ENCODE measurements at places on chromosomes 16 and 17. TPM values are rescaled to one million over a fixed set of nuclear protein-coding genes. Genes with fewer than 3 reads are reported as not detected.

Gene CLEC18B
- 1.2 TPM for polyA plus RNA-seq

Gene PKMYT1
- polyA plus RNA-seq: 36.8 TPM

Gene KRT12
- polyA plus RNA-seq: not detected

Gene SPATA22
- not detected for polyA plus RNA-seq

Gene SDR42E2
- polyA plus RNA-seq: not detected

Gene CACNA1H
- 16.5 TPM for polyA plus RNA-seq

Gene FOXN1
- polyA plus RNA-seq: not detected

GRCh38 chr16:68246121-68246520 is 948 bp downstream of the PLA2G15 start:
- no peaks in the 10 kb centered on the region for H3K36me3 ChIP-seq
- H3K27ac ChIP-seq: no peak overlapping the region
- H3K27me3 ChIP-seq: no peaks in the 10 kb centered on the region
- H3K4me1 ChIP-seq: peaks cover under 1% of the 10 kb centered on the region
- H3K4me3 ChIP-seq: no peak overlapping the region

DNA sequence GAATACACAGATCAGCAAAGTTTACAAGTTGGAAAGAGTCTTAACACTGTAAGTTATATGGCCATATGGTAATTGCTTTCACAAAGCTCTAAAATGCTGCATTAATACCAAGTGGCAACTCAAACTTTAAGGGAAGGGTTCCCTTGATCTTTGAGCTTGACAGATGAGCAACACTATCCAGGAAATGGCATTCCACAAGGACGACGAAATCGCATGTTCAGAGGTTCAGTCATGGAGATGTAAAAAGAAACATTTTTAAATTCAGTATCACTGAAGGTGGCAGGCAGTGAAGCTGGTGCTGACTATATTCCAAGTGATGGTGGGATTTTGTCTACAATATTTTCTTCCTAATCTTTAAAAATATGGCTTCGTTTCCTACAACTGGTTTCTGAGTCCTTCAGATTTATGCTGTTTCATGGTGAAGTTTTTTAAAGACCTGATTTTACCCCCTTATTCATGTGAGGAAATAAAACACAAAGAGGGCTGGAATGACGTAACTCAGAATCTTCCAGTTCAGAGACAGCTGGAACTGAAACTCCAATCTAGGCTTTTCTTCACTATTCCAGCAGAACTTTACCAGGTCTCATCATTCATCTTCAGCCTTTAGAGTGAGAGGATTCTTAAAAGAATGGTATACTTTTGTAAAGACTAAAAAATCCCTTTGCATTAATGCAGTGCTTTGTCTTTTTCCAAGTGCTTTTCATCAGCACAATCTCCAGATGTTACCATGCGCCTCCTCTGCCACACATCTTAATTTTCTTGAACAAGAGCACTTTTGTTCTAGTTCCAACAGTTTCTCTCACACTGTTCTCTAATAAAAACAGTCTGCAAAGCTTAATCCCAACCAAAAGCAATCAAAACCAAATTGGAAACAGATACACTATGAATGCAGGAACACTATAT is 20.2 kb downstream of the CHCT1 start:
- peak overlapping the region; percentile 21 for H3K27ac ChIP-seq
- H3K36me3 ChIP-seq: peaks cover 15% of the 10 kb centered on the region
- no peak overlapping the region for H3K4me3 ChIP-seq
- peak; percentile 42 for DNase-seq
- H3K27me3 ChIP-seq: no peaks in the 10 kb centered on the region
- H3K4me1 ChIP-seq: no peaks in the 10 kb centered on the region

GRCh38 chr17:27519550-27519949 is 63.3 kb downstream of the KSR1 start:
- DNase-seq: no peak
- no peaks in the 10 kb centered on the region for H3K27me3 ChIP-seq
- no peak overlapping the region for H3K4me3 ChIP-seq
- H3K27ac ChIP-seq: no peak overlapping the region
- no peaks in the 10 kb centered on the region for H3K36me3 ChIP-seq

DNA sequence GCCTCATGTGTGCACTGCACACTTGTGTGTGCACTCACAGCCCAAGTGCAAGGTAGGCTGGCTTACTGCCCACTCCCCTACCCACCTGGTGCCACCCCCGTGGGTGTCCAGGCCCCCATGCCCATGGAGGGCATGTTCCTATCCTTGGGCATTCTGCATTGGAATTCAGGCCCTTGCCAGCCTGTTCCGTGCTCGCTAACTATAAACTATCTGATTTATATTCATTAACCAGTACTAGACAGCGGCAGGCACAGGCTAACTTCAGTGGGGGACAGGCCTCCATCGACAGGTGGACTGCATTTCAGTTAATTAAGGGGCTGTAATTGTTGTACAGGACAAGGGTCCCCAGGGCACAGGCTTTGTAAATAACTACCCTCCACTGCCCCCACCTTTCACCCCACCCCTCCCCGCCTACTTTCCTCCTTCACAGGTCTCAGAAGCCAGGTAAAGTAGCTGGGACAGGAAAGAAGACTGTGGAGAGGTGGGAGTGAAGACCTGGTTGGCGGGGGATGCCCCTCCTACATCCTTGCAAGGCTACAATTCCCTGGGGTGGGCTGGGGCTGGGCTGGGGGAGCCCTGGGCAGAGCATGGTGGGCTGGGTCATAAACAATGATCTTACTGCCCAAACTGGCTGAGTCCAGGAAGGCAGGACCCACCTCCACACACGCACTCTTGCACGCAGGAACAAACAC is 119.0 kb upstream of the LHX1 start:
- no peaks in the 10 kb centered on the region for H3K36me3 ChIP-seq
- DNase-seq: no peak

- no peak overlapping the region for H3K4me3 ChIP-seq
- H3K27ac ChIP-seq: no peak overlapping the region
- no peaks in the 10 kb centered on the region for H3K4me1 ChIP-seq
- no peak for DNase-seq
- no peaks in the 10 kb centered on the region for H3K36me3 ChIP-seq
Measured at GRCh38 chr16:76490036-76490639, 212.9 kb downstream of the CNTNAP4 start.

DNA sequence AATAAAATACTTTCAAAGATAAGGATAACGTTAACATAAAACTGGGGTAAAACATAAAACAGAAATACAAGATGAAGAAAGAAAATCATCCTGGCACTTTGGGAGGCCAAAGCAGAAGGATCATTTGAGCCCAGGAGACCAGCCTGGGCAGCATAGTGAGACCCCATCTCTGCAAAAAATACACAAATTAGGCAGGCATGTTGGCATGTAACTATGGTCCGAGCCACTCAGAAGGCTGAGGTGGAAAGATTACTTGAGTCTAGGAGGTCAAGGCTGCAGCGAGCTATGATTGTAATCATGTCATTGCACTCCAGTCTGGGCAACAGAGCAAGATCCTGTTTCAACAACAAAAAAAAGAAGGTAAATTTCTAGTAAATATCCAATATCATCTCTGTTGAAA is 19.6 kb downstream of the TAT start:
- H3K27ac ChIP-seq: no peak overlapping the region
- H3K4me1 ChIP-seq: no peaks in the 10 kb centered on the region
- no peak for DNase-seq
- no peaks in the 10 kb centered on the region for H3K36me3 ChIP-seq

DNA sequence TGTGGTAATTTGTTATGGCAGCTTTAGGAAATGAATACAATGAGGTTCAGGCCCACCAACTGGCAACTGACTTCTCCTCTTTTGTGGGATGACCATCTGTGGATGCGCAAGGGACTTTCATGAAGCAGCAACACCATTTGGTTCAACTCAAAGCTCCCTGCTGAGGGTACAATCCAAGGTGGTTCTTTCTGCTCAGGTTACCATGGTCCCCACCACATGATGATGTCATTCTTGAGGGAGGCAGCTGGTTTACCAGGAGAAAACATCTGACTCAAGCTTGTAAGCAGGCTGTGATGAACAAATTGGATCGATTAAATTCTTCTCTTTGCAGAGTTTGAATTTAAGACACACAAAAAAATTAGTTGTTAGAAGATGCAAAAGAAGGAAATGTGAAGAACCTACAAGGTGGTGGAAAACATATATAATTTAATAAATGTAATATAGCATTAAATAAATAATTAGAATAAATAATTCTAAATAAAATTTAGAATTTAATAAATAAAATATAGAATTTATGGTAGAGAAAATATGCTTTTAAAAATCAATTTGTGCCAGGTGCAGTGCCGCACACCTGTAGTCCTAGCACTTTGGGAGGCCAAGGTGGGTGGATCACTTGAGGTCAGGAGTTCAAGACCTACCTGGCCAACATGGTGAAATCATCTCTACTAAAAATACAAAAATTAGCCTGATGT is 67.6 kb upstream of the ANKFN1 start:
- H3K27ac ChIP-seq: no peak overlapping the region
- no peak overlapping the region for H3K4me3 ChIP-seq
- peaks cover 6% of the 10 kb centered on the region for H3K4me1 ChIP-seq
- no peaks in the 10 kb centered on the region for H3K27me3 ChIP-seq
- H3K36me3 ChIP-seq: no peaks in the 10 kb centered on the region
- DNase-seq: no peak

DNA sequence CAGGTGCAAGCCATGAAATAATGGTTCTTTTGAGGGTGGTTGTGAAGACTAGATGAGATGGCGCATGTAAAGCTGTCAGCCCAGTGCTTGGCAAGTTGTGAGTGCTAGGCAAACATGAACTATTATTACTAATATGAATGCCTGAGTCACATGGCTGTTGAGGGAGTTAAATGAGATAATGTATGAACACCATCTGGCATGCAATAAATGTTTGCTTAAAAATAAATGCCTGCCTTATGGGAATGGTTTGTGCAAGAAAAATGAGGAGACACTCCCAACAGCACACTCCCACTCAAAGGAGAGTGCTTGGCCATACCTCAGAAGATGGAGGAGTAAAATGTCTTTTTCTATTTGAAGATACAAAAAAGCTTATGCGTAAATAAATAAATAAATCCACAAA is 3.6 kb downstream of the MAPK3 start:
- no peak overlapping the region for H3K27ac ChIP-seq
- H3K36me3 ChIP-seq: peaks cover 29% of the 10 kb centered on the region
- H3K4me3 ChIP-seq: no peak overlapping the region
- DNase-seq: no peak

- no peak overlapping the region for H3K4me3 ChIP-seq
- H3K36me3 ChIP-seq: no peaks in the 10 kb centered on the region
- peak; percentile 90 for DNase-seq
Measured at GRCh38 chr17:40499551-40500189, 1.8 kb downstream of the TNS4 start.

DNA sequence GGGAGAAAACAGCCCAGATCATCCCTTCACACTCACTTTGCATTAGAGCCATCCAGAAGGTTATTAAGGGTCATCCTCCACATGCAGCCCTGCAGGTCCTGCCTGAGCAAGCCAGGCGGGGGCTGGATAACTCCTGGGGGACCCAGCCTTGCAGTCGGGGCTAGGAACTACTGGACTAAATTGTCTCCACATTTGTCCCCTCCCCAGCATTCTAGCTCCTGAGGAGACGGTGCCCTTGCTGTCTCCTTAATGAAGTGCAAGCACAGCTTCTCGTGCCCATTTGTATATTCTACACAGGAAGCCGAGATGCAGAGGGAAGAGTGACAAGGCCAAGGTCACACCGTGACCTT is 185.2 kb downstream of the C16orf95 start:
- H3K27ac ChIP-seq: no peak overlapping the region
- no peaks in the 10 kb centered on the region for H3K36me3 ChIP-seq
- no peaks in the 10 kb centered on the region for H3K4me1 ChIP-seq
- DNase-seq: no peak
- H3K4me3 ChIP-seq: no peak overlapping the region

- no peak overlapping the region for H3K4me3 ChIP-seq
- no peaks in the 10 kb centered on the region for H3K36me3 ChIP-seq
- H3K4me1 ChIP-seq: peaks cover 28% of the 10 kb centered on the region
- no peak for DNase-seq
- no peaks in the 10 kb centered on the region for H3K27me3 ChIP-seq
Measured at GRCh38 chr16:86926181-86927094, 348.1 kb downstream of the FOXL1 start.

DNA sequence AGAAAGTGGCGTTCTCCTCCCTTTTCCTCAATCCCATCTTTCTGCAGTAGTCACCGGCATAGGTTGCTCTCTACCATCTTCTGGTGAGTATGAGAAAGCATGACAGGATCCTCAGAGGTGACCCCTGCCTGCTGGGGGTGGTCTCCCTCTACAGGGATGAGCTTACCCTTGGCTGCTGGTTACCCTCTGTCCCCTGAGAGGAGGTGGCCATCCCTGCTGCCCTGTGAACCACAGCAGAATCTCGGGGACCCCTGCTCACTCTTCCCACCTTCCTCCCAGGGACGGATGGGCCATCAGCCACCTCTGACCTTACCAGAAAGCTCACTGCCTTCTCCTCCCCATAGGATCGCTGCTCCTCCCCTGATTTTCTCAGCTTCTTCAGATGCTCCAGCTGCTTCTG is 7.8 kb downstream of the MEFV start:
- no peak overlapping the region for H3K4me3 ChIP-seq
- H3K27me3 ChIP-seq: no peaks in the 10 kb centered on the region
- H3K27ac ChIP-seq: no peak overlapping the region
- no peaks in the 10 kb centered on the region for H3K4me1 ChIP-seq
- DNase-seq: no peak
- no peaks in the 10 kb centered on the region for H3K36me3 ChIP-seq

Data from cardiac muscle cell (in vitro differentiated cells and primary cell).